ENCODE measurements at places on chromosomes 1 and 21. TPM values are rescaled to one million over a fixed set of nuclear protein-coding genes. Genes with fewer than 3 reads are reported as not detected.

GRCh38 chr1:158248118-158248517 lies 6.1 kb upstream of the CD1A start:
- H3K36me3 ChIP-seq: no peaks in the 10 kb centered on the region
- no peaks in the 10 kb centered on the region for H3K27me3 ChIP-seq
- no peak overlapping the region for H3K27ac ChIP-seq
- H3K4me1 ChIP-seq: no peaks in the 10 kb centered on the region
- H3K4me3 ChIP-seq: no peak overlapping the region

DNA sequence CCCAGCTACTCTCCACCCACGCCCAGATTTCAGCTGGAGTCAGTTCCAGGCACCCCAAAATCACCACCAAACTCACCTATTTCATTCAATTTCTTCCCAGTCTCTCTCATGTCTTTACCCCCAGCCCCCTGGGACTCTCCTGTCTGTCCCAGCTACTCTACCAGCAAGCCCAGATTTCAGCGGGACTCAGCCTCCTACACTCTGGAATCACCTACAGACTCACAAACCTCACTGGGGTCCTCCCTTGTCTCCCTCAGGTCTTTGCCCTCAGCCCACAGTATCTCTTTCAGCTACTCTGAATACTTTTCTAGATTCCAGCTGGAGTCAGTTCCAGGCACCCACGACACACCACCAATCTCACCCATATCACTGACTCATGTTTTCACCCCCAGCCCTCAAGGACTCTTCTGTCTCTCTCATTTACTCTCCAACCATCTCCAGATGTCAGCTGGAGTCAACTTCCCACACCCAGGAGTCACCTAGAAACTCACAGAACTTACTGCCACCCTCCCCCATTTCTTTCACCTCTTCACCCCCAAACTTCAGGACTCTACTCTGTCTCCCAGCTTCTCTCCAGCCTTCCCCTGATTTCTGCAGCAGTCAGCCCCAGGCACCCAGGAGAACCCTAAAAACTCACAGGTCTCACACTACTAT lies 1529.3 kb upstream of the TPTE start:
- no peak overlapping the region for H3K4me3 ChIP-seq
- H3K36me3 ChIP-seq: no peaks in the 10 kb centered on the region
- no peaks in the 10 kb centered on the region for H3K27me3 ChIP-seq
- H3K27ac ChIP-seq: no peak overlapping the region

CASZ1 gene
- 20.6 TPM for total RNA-seq

FCRL4 gene
- not detected for total RNA-seq

LRRC71 gene
- 1.3 TPM for total RNA-seq

Data from aorta (tissue), 5 donors.